Activated T-cell treated with anti-CD3 and anti-CD28 coated beads, Interleukin-2, amount 50 U/mL, for 1 hour (primary cell): ENCODE measurements at places on chromosomes 13 and 19.
A peak's percentile ranks its signal among the peaks of the same experiment; 100 is the strongest.

- no peak for DNase-seq
Observed at GRCh38 chr13:74061926-74062595, 72.1 kb downstream of the KLF12 start.

DNA sequence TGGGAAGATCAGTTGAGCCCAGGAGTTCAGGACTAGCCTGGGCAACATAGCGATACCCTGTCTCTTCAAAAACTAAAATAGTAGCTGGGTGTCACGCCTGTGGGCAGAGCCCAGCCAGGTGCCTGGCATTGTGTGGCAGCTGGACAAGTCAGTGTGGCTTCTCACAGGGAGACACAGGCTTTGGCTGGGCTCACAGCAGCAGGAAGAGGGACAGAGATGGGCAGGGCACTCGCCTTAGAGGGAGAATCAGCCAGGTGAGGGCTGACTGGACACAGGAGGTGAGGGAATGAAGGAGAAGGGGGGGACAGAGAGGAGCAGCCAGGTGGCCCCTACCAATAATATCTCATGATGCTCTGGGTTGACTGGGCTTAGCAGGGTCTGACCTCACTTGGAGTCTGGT is 3.3 kb downstream of the FAM32A start:
- no peak for DNase-seq

DNA sequence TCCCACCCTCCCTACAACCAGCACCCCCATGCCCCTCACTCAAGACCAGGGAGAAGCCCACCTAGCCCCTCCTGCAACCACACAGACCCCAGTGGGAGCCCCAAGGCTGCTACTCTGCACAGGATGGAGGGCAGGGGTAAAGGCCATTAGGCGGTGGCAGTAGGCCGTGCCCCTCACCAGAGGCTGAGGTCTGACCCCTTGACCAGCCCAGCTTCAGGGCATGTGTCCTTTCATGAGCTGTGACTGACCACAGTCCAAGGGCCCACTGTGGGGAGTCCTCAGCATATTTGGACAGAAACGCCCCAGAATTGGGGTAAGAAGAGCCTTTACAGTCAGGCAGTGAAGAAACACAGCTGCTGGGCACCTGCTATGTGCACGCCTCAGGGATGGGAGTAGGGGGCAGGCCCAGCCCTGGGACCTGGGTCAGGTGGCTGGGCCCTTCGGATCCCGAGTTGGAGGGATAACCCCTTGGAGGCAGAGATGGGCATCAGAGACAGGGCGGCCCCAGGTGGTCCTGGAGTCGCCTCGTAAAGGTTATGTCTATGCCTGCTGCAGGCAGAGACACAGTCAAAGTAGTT is 1.7 kb upstream of the RPS5 start:
- no peak for DNase-seq

GRCh38 chr19:38684078-38684861 is 36.8 kb downstream of the ACTN4 start:
- DNase-seq, result peak; percentile 46

GRCh38 chr19:1826557-1827521 is 14.8 kb upstream of the ATP8B3 start:
- DNase-seq, result no peak

DNA sequence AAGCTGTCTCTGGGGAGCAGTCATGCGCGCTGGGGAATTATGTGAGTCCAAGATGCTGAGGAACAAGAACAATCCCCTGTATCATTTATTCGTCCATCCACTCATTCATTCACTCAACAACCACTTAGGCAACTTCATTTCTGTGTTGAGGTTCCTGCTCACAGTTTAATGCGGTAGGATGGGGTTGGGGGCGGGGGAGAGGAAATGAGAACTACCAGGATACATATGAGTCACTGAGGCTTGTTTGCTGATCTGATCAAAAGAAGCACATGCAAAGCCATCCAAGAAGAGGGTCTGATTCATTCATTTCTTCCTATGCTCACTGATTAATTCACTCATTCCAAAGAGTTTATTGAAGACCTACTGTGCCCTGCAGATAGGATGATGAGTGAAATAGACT is 20.9 kb downstream of the ZNF536 start:
- no peak for DNase-seq

DNA sequence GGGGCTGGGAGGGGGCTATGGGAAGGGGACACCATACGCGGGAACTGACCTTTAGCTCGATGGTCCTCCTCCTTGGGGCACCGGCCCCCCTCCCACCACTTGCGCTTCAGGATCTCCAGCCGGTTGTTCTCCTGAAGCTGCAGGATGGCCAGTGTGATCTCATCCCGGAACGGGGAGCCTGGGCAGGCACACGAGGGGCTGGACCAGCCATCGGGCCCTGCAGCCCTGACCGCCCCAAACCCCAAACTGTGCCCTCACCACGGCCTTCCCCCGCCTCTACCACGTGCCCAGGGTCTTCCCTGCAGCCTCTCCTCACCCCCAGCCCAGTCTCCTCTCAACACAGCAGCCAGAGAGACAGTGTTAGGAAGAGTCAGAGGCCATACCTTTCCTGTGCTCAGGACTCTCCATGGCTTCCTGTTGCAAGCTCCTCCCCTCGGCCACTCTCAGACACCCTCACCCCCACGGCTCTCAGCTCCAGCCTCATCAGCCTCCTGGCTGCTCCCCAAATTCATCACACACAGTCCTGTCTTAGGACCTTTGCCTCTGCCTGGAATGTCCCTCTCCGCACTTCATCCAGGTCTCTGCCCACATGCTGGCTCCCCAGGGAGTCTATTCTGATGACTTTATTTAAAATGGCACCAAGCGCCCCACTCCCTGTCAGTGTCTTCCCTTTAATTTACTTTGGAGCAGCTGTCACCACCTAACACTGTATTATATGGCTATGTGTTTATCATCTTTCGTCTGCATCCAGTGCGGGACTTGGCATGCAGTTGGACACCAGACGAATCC is 9.7 kb upstream of the ATP1A3 start:
- DNase-seq, result no peak

GRCh38 chr19:29285878-29286277 is 72.9 kb upstream of the UQCRFS1 start:
- DNase-seq, result no peak

DNA sequence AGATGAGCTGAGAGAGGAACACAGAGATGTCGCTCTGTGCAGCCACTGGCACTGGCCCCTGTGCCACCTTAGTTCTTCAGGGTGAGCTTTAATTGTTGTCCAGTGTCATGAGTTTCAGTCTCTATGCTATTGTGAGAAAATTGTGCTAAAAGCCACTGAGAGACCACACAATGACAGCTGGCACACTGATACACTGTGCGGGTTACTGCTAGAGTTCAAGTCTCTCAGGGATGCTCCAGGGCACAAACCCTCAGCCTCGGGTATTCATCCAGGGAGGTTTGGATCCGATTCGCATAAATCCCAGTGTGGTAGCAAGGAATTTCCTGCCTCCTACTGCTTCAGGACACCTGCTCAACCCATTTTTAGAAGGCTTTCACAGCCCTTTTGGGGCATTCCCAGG is 68.1 kb upstream of the EDNRB start:
- DNase-seq, result no peak

- DNase-seq, result no peak
Observed at GRCh38 chr19:55406826-55407549, 600 bp downstream of the UBE2S start.

GRCh38 chr13:42959615-42960014 is 32.4 kb downstream of the EPSTI1 start:
- no peak for DNase-seq

DNA sequence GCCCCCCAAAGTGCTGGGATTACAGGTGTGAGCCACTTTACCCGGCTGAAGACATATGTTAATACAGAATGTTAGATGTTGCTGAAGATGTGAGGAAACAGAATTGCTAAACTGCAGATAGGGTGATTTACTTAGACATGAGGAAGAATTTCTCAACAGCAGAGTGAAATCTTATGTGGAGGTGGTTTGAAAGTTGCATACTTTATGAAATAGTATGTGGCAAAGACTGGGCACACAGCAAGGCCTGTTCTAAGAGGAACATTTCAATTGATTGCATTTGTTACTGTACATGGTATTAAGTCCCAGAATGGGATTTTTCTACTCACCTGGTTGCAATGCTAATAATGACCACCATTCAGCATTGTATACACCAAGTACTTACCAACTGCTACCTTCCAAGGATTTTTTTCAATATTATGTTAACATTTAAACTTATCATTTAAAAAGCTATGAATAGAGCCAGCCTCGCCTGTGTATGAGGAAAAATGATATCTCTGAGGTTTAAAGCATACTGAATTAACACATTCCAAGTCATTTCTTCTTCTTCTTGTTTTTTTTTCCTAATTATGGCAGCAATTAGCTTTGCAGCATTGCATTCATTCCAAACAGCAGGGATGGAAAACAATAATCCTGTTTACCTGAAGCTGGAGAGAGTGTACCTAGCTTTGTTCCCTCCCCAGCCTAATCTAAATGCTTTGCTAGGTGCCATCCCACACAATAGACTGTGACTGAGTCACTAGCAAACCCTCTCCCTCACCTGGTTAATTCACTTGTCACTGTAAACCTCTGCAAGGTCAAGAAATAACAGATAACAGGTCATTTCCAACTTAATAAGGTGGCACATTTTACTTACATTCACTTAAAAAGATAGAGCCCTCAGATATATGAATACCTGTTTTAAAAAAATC is 19.4 kb upstream of the KLF5 start:
- DNase-seq, result no peak

DNA sequence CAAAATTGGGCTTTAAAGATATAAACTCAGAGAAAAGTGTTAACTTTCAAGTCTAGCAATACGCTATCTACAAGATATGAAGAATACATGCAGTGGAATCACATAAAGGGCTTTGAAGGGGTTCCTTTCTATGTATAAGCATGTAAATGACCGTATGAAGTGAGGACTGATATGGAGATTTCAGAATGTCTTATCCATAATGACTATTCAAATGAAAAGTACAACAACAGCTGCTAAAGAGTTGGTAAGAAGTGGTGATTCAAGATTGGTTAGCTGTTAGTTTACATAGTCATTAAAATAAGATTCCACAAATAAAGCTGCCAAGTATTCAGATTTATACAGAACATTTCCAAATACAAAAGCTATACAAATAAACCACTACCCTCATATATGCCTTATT is 153.4 kb upstream of the STARD13 start:
- DNase-seq, result no peak

DNA sequence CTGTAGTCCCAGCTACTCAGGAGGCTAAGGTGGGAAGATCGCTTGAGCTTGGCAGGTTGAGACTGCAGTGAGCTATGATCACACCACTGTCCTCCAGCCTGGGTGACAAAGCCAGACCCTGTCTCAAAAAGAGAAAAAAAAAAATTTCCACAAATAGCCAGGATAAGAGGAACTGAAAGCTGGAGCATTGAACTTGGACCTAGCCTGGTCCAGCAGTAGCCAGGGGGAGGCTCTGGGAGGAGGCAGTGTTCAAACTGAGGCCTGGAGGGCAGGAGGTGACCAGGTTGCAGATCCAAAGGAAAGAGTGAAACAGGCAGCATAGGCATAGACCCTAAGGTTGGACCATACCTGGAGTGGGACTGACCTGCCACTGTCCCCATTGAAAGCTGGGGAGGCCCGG is 26.9 kb upstream of the PIK3R2 start:
- no peak for DNase-seq

DNA sequence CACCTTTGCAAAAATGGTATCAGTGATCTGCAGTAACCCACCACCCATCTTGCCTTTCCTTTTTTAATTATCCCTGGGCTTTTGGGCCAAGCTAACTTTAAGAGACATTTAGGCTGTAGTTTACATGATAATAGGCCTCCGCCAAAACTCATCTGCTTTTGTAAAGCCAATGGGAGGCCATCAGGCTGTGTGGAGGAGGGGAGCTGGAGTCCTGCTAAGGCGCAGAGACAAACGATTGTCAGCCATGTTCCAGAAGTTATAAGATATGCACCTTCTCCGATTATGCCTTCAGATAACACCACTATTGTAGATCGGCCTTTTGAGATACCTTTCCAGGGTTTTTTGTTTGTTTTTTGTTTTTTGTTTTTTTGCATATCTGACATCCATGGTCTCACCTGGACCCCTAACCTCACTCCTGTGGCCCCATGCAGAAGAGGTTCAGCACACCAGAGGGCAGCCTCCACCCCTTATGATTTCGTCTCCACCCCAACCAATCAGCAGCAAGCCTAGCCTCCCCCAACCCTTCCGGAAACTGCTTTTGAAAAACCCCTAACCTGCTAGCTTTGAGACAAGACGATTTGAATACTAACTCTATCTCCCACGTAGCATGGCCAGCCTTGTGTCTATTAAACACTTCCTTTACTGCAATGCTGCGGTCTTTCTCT is 113.9 kb upstream of the UBL3 start:
- DNase-seq, result no peak

- DNase-seq, result no peak
Observed at GRCh38 chr19:17909003-17909732, 23.6 kb upstream of the CCDC124 start.

- no peak for DNase-seq
Observed at GRCh38 chr13:51638216-51638871, 54.1 kb downstream of the WDFY2 start.

DNA sequence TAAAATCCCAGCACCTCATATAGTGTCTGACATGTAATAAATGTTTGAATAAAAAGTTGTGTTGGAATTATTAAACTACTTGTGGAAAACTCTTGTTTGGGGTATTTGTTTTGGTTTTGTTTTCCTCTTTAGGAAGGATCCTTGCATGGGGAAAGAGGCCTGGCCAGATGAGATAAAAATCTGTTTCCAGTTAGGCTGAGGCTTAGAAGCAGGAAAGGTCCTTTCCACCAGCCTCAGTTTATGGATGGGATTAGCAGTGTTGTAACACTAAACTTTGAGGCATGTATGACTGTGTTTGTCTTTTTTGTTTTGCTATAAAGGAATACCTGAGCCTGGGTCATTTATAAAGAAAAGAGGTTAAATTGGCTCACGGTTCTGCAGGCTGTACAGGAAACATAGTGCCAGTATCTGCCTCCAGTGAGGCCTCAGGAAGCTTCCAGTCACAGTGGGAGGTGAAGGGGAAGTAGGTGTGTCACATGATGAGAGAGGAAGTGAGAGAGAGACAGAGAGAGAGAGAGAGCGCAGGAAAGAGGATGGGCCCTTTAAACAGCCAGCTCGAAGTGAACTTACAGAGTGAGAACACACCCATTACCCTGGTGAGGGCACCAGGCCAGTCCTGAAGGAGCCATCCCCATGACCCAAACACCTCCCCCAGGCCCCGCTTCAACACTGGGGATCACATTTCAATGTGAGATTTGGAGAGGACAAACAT is 21.6 kb downstream of the SPATA13 start:
- no peak for DNase-seq

- DNase-seq, result no peak
Observed at GRCh38 chr19:49256691-49257090, 68.3 kb downstream of the SLC6A16 start.

DNA sequence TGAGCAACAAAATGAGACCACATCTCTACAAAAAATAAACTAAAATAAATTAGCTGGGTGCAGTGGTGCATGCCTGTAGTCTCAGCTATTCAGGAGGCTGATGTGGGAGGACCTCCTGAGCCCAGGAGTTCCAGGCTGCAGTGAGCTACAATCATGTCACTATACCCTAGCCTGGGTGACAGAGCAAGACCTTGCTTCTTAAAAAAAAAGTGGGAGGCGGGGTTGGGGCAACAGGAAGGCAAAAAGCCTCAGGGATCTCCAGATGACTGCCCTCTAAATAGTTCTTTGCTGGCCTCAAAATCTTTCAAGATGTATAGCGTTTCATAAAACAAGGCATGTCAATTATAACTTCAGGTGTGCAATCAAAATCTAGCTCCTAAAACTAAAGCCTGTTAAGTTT is 18.5 kb downstream of the CEACAM8 start:
- DNase-seq, result no peak
